ENCODE measurements at places on chromosomes 7 and 10. TPM values are rescaled to one million over a fixed set of nuclear protein-coding genes. Genes with fewer than 3 reads are reported as not detected.

GRCh38 chr10:112407696-112408095 is 33.8 kb downstream of the ACSL5 start:
- DNase-seq: no peak

DNA sequence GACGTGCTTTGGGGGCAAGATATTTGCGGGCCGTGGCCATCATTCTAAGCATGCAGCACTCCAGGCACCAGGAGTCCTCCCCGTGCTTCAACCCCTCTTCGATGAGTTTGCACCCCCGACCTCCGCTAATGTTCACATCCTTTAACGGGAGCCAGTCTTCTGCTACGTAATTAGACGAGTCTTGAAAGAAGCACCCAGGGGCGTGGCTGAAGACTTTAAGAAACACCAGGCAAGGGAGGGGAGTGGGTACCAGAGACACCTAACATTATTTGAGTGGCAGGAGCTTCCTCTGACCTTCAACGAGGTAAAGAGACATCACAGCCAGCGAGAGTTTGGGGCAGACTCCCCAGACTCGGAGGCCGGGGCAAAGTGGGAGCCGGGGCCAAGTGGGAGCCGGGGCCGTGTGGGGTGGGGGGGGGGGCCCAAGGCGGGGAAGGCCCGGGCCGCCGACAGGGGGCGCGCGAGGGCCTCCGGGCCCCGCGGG is 31.1 kb upstream of the TOMM7 start:
- DNase-seq: no peak

DNA sequence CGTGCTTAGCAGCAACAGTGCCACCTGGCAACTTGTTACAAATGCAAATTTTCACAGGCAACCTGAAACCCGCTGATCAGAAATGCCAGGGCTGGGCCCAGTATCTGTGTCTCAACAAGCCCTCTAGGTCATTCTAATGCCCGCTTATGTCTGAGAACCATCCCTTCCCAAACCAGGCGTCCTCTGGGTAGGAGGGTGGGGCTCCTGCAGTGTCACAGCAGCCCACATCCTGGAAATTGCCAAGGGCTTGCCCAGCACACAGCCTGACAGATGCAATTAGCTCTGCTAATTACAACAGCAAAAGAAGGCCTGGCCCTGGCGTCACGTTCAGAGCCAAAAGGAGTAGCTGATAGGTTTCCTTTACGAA is 15.9 kb downstream of the ITPRIP start:
- DNase-seq: peak; percentile 92

GRCh38 chr10:8378198-8378983 is 323.9 kb downstream of the GATA3 start:
- DNase-seq: no peak

The CH25H gene
- polyA plus RNA-seq: not detected

GRCh38 chr10:50506861-50507573 is 116.7 kb downstream of the SGMS1 start:
- DNase-seq: no peak

The FAM131B gene
- polyA plus RNA-seq: 0.58 TPM

The PNLIPRP3 gene
- polyA plus RNA-seq: 39.7 TPM

The PCBD1 gene
- 35.9 TPM for polyA plus RNA-seq

DNA sequence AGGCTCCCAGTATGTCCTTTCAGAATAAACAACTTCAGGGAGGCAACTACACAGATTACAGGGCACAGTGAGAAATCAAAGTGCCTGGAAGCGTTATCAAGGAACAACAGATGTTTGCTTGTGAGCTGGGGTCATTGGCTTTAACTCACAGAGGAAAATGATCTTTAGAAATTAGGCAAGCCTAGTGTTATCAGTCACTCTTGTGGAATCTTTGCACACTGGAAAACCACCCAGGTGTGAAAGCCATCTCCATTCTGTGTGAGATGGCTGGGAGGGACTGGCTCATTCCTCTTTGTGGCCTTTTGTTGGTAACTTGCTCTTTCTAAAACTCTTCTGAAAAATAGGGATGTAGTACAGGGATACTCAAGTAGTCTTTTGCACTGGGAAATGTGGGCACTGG is 716.0 kb downstream of the XPNPEP1 start:
- no peak for DNase-seq

The SFXN3 gene
- 104 TPM for polyA plus RNA-seq

DNA sequence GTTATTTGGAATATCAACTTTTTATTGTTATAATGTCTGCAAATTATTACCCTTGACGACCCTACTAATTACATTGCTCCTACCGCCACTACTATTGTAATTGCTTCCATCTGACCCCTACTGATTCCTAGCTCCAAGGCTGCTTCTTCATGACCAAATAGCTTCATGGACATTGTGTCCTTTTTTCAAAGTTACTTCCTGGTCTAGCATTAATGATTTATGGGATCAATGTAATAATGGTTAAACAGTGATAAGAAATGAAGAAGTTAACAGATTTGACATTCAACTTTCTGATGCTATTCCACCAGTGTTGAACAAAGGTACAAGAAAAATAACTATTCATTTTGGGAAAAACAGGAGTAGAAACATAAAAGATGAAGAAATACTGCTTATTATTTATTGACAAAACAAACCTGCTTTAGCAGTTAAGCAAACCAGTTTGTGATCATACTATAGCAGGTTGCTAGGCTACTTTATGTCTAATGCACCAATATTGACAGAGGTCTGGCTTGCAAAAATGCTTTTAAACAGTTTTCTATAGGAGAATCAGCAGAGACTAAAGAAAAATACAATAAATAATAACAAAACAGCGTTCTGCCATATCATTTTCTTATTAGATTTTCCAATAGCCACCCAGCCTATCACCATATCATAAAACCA is 125.8 kb downstream of the PCLO start:
- no peak for DNase-seq

The ANXA8 gene
- 571 TPM for polyA plus RNA-seq

The MBL2 gene
- polyA plus RNA-seq: not detected

DNA sequence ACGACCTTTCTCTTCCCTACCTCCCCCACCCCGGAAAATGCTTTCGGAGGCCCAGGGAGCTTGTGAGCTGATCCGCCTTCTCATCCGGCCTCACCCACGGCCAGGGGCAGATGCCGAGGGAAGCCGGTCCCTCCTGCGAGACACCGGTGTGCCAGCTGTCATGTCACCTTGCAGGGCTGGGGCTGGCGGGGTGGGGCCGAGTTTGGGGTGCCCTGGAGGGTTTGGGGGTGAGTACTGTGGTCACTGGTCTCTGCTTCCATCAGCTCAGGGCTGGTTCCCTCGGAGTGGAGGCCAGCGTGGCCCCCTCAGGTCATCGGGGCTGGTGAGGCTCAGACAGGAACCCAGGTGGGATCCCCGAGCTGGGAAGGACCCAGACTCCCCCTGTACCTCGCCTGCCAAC is 48.7 kb downstream of the RCC1L start:
- no peak for DNase-seq

The PON3 gene
- polyA plus RNA-seq: 0.69 TPM

- DNase-seq: no peak
These were observed 213.9 kb upstream of the SHH start for GRCh38 chr7:156026076-156026600.

DNA sequence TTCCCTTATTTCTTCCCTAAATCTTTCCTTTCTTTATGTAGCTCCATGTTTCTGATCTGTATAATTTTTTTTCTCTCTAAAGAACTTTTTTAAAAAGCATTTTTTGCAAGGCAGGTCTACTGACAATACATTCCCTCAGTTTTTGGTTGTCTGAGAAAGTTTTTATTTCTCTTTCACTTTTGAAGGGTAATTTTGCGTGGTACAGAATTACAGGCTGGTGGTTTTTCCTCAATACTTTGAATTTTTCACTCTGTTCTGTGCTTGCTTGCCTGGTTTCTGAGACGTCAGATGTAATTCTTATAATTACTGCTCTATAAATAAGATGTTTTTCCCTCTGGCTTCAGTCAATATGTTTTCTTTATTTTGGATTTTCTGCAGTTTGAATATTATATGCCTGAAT is 205.4 kb upstream of the VSTM2A start:
- DNase-seq: no peak

The SPRN gene
- 0.37 TPM for polyA plus RNA-seq

- no peak for DNase-seq
These were observed 22.3 kb downstream of the CALML5 start for GRCh38 chr10:5476918-5477525.

DNA sequence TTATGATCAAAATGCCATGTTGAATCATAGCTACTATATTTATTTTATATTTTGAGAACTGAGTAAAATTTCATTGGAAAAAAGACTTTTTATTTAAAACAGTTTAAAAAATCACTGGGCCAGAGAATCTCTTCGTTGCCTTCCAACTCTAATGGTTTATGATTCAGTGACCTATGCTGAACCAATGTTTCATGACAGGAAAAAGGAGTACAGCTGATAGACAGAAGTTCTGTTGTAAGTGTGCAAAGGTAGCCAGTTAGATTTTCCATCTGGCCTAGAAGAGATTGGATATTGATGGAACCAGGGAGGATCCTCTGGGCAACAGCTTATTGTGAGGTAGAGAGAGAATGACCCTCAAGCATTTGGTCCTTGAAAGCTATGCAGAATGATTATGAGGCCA is 745.8 kb downstream of the SUGCT start:
- DNase-seq: no peak

DNA sequence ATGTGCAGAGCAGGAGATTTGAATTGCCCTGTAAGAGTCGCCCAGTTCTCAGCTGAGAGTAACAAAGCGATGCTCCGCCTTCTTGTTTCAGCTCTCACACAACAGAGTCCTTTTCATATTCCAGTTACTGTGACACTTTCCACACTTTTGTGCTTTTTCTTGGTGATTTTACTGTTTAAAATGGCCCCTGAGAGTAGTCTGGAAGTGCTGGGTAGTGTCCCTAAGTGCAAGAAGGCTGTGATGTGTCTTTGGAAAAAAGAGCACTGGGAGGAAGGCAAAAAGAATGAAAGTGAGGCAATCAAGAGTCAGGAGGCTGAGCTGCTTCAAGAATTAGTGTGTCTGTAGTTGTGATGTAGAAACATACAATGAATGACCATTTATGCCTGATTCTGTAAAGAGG is 201.2 kb upstream of the SEMA3E start:
- DNase-seq: no peak

The SFTPD gene
- not detected for polyA plus RNA-seq

The NKX2-3 gene
- not detected for polyA plus RNA-seq

GRCh38 chr7:123275036-123275753 is 75.4 kb upstream of the SLC13A1 start:
- no peak for DNase-seq

The TRIM50 gene
- polyA plus RNA-seq: not detected

- DNase-seq: no peak
These were observed 173.6 kb upstream of the CACNA2D1 start for GRCh38 chr7:82617156-82617555.

The PPP3CB gene
- polyA plus RNA-seq: 11.2 TPM

The ZNF775 gene
- 1.1 TPM for polyA plus RNA-seq

DNA sequence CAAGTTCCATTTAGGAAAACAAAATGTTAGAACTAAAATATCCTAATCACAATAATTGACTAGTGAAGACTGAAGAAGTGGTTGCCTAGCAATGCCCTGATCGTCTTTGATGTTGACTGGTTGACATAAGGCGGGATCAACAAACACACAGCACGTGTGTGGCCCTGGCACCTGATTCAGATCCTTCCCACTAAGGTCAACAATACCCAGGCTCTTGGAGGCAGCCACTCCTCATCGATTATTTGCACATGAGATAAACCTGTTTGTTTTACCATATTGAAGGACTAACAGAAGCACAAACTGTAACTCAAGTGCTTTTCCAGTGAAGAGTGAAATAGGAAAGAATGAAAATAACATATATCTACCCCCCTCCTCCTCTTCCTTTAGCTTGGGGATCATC is 15.6 kb downstream of the FANK1 start:
- DNase-seq: no peak
